Fibroblast of gingiva (primary cell): ENCODE measurements at places on chromosomes 5 and 9.

GRCh38 chr5:175159956-175160355 is 284.0 kb downstream of the DRD1 start:
- no peak for DNase-seq

GRCh38 chr9:120619751-120620655 is 40.0 kb upstream of the CDK5RAP2 start:
- peak; percentile 55 for DNase-seq

DNA sequence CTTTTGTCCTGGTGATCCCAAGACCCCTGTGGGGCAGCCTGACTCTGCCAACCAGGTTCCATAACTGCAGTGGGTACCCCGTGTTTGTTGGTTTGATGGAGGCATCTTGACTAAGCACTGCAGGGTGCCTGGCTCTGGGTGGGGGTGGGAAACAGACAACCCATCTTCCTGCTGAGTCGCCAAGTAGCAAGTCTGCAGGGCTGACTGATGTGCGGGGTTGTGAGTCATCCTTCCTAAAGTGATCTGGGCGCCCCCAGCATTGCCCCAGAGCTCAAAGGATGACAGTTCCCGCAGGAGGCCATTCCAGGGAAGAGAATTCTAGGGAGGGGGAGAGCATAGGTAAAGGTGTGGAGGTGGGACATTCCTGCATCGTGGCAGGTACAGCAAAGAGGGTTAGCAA is 23.5 kb downstream of the DAB2IP start:
- DNase-seq, result no peak

- no peak for DNase-seq
Observed at GRCh38 chr9:91949392-91949945, 559 bp downstream of the ROR2 start.

GRCh38 chr9:3820643-3821042 is 294.8 kb upstream of the RFX3 start:
- DNase-seq, result no peak

DNA sequence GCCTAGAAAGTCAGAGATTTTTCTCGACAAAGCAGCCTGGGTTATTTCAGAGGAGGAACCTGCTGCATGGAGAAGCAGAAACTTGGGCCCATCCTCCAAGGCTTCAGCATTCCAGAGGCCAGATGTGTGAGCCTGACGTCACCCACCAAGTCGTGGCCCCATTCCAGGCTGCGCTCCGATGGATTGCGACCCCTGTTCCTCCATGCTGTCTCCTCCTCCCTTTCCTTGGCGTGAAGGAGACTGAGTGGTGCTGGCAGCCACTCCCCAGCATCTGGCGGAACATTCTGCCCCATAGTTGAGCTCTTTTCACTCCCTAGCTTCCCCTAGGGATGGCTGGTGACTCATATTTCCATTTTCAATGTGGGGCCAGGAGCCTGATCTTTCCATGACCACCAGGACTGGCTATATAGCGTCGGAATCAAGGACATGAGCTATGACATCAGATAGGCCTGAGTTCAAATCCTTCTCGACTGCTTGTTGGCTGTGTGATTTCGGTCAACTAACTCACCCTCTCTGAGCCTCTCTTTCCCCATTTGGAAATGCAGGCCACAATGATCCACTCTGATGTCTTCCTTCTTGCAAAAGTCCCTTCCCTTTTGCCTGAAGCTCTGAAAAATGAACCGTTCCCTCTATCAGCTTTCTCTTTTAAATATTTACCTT is 24.5 kb upstream of the DUSP1 start:
- DNase-seq, result peak; percentile 100

GRCh38 chr5:84634256-84634655 is 249.6 kb upstream of the EDIL3 start:
- no peak for DNase-seq

DNA sequence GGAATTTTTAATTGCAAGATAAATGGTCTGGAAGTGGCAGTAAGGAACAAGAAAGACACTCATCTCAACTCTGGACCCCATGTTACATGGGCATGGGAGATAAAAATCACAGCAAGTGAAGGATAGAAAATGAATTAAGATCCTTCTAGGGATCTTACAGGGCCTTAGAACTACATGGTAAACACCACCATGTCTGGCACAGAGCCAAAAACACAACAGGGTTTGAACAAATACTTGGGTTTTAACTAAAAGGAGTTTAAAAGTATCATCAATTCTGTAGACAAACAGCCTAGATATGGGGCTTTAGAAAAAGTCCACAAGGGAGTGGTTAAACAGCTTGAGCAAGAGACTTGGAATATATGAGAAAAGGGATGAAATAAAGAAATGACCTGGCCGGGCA is 366.4 kb downstream of the ARL15 start:
- DNase-seq, result no peak

DNA sequence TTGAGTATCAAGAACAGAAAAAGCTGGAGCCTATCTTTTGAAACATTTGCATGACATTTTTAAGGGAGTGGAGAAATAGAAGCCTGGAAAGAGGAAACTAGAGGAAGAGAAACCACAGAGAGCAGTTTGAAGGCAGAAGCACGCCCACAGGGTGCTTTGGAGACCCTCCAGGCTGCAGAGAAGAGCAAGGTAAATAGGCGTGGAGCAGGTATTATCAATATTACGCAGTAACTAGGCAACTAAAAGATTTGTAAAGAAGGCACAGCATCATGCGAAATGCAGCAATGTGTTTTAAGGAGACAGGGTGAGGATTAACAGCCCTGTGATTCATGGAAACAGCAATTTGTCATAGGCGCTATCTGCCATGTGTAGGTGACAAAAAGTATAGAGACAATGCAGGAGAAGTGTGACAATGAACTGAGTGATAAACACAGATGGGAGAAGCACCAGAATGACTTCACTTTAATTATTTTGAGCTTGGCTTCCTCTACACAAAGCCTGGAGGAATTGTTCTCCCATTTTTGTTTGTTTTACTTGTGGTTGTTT is 281.2 kb downstream of the BRINP1 start:
- no peak for DNase-seq

GRCh38 chr5:147560718-147561331 is 51.0 kb upstream of the DPYSL3 start:
- DNase-seq, result no peak

DNA sequence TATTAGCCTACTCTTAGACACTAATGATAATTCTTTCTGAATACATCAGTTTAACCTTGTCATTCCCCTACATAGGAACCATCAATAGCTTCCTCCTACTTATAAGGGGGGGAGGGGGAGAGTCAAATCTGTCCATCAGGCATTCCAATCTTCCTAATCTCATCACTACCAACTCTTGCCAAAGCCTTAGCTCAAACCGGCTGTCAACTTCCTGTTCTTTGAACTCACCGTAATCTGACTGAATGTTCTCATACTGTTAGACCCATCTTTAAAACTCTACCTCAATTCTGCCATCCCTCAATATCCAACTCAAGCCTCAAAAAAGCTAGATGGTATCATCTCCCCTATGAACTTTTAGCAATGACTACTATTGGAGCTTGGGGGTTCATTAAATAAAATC is 41.9 kb upstream of the RNF38 start:
- DNase-seq, result no peak
